ENCODE measurements at places on chromosomes 11 and 22.

DNA sequence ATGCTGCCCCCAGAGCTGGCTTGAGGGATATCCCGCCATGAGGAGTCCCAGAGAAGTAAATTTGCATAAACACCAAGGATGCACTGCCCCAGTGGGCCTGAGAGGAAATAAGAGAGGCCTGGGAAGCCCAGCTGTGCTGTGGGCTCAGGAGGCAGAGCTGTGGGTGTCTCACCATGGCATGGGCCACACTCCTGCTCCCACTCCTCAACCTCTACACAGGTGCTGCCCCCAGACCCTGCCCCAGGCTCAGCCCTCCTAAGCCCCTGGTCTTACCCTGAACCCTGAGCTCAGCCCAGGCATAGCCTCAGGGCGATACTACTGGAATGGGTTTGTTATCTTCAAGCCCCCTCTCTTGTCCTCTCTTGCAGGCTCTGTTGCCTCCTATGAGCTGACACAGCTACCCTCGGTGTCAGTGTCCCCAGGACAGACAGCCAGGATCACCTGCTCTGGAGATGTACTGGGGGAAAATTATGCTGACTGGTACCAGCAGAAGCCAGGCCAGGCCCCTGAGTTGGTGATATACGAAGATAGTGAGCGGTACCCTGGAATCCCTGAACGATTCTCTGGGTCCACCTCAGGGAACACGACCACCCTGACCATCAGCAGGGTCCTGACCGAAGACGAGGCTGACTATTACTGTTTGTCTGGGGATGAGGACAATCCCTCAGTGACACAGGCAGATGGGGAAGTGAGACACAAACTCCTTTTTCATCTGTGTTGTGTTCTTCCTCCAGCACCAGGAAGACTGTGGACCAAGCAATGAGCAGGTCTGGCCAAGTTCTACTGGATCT is 59.9 kb downstream of the GGTLC2 start:
- DNase-seq = no peak

DNA sequence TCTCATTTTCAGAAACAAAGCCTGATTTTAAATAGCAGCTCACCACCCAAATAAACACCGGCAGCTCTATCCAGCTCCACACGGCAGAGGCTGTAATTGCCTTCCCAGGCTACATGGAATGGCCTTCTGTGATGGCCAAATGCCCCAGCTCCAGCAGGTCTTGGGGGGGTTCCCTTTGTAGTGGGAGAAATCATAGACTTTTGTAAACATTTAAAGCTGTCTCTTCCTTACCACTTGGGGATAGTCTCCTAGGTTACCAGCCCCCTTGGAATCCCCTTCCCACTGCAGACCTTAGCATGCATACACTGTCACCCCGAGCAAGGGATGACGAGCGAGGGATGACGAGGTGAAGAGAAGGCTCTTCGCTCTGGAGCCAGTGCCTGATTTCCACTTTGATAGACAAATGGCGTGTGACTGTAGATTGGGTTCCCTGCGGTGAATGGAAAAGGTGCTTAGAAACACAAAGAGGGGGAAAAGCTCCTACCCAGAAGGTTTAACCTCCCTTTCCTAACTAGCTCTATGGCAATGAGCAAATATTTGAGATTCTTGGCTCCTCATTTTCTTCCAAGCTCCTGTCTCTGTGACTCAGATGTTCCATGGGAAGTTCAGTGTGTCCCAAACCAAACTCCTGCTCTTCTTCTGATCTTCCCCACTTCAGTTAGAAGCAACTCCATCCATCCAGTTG is 108.0 kb upstream of the CADM1 start:
- no peak for DNase-seq

GRCh38 chr11:112316971-112317370 is 56.3 kb upstream of the PLET1 start:
- DNase-seq = no peak

DNA sequence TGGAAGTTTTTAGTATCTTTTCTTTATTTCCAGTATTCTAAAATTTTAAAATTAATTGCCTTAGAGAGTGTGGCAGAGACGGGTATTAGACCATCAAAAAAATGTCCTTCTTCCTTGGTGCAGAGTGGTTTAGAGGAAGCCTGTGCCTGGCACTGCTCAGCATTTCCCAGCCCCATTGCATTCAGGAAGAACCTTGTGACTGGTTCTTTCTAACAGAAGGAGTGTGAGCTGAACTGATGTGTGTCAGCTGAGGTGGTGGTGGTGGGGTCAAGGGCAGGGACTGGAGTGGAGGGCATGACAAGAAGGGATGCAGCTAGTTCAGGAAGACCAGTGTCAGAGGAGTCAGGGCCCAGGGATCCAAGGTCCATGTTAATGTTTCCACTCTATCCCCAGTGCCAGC is 58.7 kb upstream of the FDX1 start:
- no peak for DNase-seq

- no peak for DNase-seq
Observed at GRCh38 chr22:17980638-17981051, 43.7 kb downstream of the MICAL3 start.

DNA sequence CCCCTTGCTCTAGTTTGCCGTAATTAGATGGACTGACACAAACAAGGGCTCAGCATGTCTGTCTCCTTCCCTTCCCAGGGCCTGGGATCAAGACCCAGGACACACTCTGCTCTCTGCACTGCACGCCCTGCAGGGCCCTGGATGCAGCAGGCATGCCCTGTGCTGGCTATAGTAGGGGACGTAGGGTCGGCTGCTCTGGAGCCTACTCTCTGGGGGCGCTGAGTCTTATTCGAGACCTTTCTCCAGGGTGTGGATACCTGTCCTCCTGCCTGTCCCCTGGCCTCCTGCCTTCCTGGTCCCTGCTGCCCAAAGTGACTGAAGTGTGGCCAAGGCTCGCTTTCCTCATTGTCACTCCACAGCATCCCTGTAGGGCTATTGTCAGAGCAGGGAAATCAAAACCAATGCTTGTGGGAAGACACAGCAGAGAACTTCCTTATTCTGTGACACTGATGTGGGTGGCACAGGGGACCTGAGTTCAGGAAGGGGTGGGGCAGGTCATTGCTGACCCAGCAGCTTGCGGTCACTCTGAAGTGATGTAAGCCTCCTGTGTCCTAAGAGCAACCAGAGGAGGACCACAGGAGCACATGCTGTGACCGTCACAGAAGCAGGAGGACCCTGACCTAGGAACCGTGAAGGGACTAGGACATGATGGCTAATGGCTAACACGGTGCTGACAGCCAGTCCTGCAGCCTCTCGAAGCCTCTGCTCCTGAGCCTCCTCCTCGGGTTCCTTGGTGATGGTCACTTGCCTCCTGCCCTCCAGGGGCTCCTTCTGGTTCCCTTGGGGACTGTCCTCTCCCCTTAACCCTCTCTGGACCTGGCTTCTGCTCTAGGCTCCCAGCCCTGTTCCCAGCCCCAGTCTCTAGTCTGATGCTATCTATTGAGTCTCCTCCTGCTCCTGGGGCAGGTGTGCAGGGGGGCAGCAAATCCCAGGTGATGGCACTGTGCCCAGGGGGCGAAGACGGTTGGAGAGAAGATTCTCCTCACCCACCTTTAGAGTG is 10.3 kb downstream of the APOBEC3A start:
- no peak for DNase-seq

GRCh38 chr11:83174008-83174407 is 17.1 kb downstream of the PCF11 start:
- DNase-seq = no peak

DNA sequence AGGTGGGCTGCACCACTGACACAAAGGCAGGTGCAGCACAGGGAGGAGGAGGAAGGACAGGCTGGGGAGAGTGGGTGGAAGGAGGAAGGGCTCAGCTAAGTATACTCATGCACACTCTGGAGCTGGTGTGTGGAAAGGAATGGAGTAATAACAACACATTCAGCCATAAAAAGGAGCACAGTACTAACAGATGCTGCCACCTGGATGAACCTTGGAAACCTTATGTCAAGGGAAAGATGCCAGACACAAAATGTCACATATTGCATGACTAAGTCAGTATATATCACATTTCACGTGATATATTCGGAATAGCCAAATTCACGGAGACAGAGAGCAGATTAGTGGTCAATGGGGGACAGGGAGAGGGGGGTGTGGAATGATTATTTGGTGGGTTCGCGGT is 389.6 kb upstream of the SYN3 start:
- no peak for DNase-seq

DNA sequence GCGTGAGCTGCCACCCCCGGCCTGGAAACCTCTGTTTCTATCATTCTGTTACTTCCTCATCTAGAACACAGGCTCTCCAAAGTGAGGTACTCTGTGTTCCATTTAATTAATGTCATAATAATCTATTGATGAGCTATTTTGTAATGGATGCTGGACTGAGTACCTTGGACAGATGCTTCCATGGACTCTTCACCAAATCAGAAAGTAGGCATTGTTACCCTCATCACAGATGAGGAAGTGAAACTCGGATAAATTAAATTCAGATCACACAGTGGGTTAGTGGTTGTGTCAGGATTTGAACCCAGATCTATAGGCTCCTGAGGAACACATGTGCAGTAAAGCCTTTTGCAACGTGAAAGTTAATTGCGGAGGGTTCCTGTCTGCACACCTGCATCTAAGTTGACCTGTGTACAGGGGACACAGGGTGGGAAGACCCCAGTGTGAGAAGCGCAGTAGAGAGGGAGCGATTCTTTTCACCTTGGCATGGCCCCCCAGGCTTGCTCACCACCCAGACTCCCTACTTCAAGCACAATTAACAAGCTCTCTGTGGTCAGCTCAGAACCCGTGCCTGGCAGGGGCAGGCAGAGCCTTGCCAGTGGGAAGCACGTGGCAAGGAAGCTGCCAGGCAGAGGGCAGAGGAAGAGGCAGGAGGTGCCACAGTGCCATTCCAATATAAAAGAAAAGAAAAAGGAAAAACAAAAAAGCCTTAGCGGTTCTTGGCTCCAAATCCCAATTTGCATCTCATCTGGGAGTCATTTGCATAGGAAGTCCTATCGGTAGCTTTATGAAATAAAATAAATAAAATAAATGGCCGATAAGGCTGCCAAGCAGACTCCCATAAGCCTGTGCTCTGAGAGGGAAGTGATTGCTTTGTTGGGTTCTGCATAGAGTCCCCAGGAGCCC is 239.3 kb downstream of the GRIK4 start:
- no peak for DNase-seq

DNA sequence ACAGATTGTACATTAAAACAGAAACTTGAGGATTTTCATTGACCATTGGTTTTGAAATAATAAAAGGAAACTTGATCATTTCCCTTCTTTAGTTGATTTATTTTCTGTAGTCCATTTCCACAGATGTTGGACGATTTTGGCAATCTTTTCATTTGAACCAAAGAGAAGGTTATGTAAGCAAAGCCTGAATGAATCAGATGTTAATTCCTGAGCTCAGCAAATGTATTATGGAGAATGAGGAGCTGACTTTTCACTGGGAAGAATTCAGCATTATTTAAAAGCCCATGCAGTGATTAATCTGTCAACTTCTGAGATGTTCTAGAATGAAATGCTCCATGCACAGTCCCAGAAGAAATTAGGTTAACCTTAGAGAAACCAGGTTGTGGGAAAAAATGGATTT is 29.0 kb downstream of the ELMOD1 start:
- no peak for DNase-seq

DNA sequence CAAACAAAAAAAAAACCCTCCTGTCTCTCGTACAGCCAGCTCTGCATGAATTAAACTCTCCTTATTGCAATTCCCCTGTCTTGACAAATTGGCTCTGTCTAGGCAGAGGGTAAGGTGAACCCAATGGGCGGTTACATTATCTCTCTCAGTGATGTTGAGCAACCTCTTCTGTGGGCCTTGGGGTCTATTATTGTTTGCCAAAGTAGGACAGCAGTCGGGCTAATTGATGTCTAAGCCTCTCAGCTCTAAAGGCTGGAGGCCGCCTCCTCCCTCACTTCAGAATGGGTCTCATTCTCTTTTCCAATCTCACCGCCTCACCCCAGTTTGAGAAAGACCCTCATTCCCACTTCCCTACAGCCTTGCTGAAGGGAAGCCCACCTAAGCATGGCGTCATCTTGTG is 1.3 kb upstream of the SLC25A45 start:
- no peak for DNase-seq

- DNase-seq = no peak
Observed at GRCh38 chr11:65773784-65774411, 6.9 kb downstream of the AP5B1 start.

DNA sequence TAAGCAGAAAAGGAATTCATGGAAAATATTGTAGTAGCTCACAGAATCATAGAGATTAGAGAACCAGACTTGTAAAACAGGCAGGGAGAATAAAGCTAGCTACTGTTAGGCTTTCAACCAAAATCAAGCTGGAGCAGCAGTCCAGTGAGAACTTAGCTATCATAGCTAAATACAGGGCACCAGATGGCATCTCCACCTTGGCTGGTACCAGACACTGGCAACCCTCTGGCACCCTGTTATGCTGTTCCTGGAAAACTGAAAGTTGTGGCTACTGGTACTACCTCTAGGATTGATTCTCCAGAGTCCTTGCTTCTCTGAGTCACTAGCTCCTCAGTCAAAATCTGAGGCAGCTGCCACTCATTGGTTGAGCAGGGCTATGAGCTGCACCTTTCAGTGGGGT is 6.0 kb upstream of the DRD2 start:
- no peak for DNase-seq

GRCh38 chr22:37484480-37485394 is 1.4 kb downstream of the MFNG start:
- DNase-seq = peak; percentile 36

- no peak for DNase-seq
Observed at GRCh38 chr11:124605719-124606118, 5.5 kb upstream of the PANX3 start.

- DNase-seq = no peak
Observed at GRCh38 chr11:64037027-64037634, 1.4 kb downstream of the FLRT1 start.

DNA sequence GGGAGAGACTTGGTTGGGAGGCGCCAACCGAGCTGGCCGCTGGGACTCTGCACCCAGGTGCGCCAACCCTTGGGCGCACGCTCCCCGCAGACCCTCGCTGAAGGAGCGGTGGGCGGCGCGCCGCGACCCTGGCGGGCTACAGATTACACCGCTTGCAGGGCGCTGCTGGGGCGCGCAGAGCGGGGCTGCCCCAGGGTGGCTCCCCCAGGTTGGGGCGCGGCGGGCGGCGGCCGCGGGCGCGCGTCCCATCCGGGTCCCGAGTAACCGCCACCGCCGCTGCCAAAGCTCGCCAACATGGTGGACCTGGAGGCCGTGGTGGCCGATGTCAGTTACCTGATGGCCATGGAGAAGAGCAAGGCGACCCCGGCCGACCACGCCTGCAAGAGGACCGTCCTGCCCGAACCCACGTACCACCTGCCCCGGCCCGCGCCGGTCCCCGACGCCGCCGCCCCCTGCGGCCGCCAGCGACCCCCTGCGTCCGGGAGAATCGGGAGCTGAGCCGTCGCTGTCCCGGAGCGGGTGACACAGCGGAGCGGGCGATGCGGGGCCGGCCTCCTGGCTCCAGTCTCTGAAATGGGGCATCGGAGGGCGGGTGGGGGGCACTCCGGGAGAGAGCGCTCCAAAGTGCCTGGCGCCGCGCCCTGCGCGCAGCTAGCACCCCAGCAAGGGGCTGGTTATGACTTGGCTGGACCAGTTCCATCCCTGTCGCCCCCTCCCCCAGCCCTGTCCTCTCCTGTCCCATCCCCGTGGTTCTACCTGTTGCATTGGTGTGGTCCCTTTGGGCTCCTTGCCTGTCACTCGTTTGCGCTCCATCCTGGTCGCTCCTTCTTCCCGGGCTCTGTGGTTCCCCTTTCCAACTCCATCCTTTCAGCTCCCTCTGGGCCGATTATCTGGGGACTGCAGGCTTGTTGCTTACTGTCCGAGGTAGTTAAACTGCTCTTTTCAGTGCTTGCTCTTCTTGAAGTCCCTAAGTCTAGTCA is 143.3 kb upstream of the GRK3 start:
- no peak for DNase-seq

Data from hippocampal formation (tissue), 2 donors.